Cardiac septum (tissue), 1 donor: ENCODE measurements at places on chromosomes 13 and 19.

- no peak for DNase-seq
These were observed 80.4 kb downstream of the DLEU7 start for GRCh38 chr13:50762969-50763567.

DNA sequence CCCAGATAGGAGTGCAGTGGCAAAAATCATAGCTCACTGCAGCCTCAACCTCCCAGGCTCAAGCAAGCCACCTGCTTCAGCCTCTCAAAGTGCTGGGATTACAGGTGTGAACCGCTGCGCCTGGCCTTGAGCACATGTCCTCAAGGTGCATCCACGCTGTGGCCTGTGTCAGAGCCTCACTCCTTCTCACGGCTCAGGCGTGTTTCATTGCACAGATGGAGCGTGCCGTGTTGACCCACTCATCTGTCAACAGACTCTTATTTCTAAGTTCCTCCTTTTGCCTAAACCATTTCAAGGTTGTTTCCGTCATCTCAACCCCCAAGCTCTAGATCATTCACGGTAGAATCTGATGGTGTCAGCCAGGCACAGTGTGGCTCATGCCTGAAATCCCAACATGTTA, 28.2 kb downstream of the ATP8B3 start:
- no peak for DNase-seq

- DNase-seq, result no peak
These were observed 183.5 kb downstream of the SPRY2 start for GRCh38 chr13:80157261-80157932.

- DNase-seq, result no peak
These were observed 38.6 kb upstream of the TEX29 start for GRCh38 chr13:111281751-111282311.

DNA sequence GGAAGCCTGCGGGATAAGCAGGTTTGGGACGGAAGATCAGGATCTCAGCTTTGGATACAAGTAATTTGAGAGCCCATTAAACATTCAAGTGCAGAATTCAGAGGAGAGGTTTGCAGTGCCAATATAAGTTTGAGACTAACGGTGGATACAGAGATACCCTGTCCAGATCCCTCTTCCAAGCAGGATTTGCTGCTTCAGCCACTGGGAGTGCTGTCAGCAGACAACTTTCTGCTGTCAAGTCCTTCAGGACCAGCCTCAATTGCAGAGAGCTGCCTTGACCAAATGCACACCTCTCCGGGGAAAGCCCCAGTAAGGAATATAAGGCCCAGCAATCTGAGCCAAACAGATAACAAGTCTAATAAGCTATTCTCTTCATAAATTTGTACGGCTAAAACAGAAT, 46.1 kb upstream of the ZNF780A start:
- no peak for DNase-seq

DNA sequence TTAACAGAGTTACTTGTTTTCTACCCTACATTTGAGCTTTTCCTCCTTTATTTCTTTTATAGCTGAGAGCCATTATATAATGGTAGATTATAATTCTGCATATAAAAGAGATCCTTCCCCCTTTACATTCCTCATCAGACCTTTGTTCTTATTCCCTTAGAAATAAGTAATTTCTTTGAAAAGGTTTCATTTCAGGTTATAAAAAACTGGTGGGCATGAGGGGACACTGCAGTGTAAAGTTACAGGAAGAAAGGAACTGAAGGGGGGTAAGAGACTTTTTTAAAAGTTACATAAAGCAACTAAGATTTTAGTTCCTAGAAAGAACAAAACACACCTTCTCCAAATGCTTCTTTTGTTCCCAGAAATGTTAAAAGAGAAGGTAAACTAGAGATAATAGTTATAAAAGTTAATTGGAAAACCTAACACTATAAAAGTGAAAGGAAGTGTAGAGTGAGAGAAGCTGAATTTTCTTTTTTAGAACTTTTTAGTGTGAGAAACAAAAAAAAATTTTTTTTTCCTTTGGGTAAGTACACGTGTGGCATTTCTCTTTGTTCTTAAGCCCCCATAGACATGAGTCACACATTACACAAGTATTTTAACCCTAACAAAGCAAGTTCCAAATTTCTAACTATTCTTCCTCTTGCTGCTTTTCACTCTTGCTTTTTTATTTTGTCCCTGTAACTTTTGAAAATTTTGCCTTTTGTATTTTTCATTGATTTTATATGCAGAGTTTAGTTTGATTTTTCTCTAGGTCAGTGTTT, 106.4 kb upstream of the MLNR start:
- no peak for DNase-seq

DNA sequence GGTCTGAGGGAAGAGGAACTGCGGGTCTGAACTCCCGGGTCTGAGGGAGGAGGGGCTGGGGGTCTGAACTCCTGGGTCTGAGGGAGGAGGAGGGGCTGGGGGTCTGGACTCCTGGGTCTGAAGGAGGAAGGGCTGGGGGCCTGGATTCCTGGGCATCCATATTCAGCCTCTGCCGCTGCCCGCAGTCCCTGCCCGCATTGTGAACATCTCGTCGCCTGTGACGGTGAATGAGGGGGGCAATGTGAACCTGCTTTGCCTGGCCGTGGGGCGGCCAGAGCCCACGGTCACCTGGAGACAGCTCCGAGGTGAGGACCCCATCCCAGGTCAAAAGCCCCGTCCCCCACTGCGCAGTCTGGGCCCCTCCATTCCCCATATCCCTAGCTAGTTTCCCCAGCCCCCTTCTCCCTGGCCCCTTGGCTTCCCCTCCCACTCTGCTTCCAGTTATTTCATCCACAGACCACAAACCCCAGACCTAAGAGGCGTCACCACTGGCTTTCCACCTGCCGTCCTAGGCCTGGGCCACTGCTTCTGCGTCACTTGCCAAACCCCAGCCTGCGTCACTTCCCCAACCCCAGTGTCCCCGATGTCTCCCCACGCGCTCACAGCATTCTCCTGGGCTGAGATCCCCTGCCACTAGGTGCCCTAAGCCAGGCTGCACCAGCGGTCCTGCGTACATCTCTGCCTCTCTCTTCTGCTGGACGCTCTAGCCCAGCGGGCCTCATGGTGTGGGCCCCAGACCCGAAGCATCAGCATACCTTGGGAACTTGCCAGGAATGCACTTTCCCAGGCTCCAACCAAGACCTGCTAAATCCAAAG, 13.9 kb downstream of the IGLON5 start:
- DNase-seq, result no peak

DNA sequence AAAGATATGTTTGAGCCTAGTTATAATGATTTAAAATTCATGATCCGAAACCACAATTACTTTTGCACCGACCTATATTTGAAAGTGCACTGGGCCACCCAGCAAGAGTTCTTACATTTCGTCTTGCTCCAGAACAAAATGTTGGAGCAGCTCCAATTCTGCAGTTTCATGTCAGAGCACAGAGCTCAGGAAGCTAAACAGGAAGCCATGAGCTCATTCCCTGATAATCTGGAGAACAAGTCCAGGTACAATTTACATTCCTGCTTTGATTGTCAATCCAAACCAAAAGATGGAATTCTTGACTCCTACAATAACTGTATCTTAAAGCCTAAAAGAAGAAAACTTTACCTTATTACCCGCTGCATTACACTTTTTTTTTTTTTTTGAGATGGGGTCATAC, 131.8 kb downstream of the KCTD12 start:
- DNase-seq, result no peak
